ENCODE measurements at places on chromosomes 4 and X.

DNA sequence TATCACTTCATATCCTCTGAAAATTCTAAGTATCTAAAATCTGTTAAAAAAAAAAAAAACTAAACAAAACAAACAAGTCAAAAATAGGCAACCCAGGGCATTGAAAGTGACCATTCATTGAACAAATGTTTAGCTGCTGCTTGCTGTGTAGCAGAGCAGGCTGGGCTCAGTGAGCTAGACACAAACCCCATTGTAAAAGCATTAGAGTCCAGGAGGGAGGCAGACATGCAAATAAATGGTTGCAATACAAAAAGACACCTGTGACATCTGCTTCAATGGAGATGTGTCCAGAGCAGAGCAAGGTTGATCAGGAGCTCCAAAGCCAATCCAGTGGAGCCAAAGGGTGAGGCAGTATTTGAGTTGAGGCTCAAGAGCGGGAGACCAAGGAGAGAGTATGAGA, 267.3 kb upstream of the GATB start:
- DNase-seq = no peak

GRCh38 chrX:66005830-66006449, 33.9 kb downstream of the VSIG4 start:
- no peak for DNase-seq

- no peak for DNase-seq
Measured at GRCh38 chr4:16187455-16187854, 38.8 kb downstream of the TAPT1 start.

DNA sequence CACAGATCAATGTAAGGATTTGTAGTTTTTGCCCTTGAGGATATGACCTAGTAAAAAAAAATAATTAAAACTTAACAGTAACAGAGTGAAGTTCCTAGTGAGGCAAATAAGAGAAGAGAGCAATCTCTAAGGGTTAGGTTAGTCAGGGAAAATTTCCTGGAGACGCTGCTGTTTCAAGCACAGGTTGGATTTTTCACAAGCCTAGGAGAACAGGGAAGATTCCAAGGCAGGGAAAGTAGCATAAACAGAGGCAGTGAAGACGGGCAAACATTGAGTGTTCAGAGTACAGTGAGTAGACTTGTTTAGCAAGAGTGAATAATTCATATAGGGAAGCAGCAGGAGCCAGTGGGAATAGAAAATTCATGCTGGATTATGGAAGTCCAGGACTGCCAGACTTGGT, 212.8 kb downstream of the SPANXN3 start:
- no peak for DNase-seq

DNA sequence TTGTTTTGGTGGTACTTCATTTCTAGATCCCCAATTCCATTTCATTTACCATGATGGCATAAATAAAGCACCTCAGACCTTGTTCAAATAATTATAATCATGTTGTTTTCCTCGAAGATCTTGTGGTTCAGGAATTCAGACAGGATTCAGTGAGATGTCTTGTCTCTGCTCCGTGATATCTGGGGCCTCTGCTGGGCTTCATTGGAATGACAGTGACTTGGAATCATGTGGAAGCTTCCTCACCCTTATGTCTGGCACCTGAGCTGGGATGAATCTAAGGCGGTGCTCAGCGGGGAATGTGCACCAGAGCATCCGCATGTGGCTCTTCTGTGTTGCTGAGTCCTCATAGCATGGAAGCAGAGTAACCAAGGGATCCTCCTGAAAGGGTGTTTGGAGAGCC, 132.2 kb downstream of the VEGFC start:
- no peak for DNase-seq

- DNase-seq = no peak
Measured at GRCh38 chr4:48290146-48290772, 20.6 kb upstream of the TEC start.

DNA sequence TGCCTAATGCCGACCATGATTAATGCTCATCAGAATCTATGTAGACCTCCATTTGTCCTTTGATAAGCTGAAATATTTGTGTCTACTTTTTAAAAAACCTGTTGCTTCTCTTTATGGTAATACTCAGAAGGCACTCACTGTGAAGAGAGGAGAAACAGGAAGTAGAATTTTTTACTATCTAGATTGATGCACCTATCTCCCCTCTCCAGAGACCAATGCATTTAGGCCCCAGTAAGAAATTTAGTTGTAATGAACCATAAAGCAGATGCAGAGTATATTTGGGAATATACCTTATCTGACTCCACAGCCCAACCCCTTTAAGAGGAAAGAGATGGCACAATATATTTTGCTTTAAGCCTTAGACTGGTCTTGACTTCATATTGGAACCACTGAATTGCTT, 11.1 kb downstream of the TBL1X start:
- DNase-seq = no peak

DNA sequence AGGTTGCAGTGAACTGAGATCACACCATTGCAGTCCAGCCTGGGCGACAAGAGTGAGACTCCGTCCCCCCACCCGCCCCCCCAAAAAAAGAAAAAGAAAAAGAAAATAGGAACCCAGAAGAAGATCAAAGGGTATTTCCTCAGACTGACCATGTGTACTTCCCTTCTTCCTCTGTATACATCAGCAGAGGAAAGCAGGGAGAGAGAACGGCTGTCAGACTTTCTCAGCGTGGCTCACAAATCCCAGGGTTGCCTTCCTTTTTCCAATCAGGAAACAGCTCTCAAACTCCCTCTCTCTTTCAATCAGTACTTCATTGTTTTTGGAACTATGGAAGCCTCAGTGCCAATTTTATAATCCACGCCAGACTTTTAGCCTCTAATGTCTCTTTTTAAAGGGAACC, 59.1 kb downstream of the CHRNA9 start:
- no peak for DNase-seq

- DNase-seq = no peak
Measured at GRCh38 chr4:188287169-188287894, 148.1 kb downstream of the TRIML1 start.

DNA sequence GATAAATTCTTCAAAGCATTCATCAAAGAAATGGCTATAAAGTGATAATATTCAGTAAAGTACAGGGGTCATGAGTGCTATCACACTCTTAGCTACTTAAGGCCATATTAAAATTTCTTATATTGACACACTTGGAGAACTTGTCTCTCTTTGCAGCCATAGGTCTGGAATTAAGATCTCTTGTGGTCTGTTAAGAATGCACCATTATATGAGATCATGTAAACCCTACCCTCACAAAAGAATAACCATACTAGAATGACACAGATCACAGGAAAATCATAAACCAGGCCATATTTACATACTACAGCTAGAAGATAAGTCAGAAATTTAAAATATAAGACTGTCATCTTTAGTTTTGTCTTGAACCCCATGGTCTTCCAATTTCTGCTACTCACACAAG, 434.3 kb downstream of the PDGFC start:
- DNase-seq = no peak

DNA sequence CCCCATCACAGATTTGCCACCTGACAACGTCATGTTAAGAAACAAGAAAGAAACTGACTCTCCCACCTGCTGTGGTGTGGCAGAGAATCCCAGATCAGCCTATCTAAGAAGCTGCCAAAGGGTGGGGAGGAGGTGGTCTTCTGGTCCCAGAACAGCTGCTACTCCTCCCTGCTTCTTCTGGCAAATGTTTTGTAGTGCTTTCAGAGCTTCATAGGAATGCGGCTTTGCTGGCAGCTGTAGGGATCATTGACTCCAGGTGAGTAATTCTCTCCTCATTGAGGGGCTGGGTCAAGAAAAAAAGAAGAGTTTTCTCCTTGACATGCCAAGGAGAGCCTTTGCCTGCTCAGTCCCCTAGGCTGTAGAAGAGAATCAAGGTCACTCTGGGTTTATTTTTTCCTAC, 23.3 kb downstream of the NRK start:
- no peak for DNase-seq

DNA sequence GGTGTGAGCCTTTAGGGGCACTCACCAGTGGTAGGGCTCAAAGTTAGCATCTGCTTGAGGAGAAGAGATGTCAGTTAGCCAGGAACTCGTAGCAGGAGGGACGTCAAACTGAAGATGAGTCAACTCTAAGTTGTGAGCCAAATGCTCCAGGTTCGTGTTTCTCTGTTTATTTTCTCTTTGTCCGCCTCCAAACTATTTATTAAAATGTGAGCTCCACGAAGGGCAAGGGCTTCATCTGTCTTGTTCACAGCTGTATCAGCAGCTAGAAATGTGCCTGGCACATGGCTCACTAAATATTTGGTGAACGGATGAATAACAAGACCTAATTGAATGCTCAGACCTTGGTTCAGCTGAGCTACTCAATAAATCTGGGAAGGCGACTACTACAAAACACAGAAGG, 248.9 kb downstream of the BCOR start:
- no peak for DNase-seq

GRCh38 chr4:119559044-119559647, 69.5 kb downstream of the PDE5A start:
- no peak for DNase-seq

DNA sequence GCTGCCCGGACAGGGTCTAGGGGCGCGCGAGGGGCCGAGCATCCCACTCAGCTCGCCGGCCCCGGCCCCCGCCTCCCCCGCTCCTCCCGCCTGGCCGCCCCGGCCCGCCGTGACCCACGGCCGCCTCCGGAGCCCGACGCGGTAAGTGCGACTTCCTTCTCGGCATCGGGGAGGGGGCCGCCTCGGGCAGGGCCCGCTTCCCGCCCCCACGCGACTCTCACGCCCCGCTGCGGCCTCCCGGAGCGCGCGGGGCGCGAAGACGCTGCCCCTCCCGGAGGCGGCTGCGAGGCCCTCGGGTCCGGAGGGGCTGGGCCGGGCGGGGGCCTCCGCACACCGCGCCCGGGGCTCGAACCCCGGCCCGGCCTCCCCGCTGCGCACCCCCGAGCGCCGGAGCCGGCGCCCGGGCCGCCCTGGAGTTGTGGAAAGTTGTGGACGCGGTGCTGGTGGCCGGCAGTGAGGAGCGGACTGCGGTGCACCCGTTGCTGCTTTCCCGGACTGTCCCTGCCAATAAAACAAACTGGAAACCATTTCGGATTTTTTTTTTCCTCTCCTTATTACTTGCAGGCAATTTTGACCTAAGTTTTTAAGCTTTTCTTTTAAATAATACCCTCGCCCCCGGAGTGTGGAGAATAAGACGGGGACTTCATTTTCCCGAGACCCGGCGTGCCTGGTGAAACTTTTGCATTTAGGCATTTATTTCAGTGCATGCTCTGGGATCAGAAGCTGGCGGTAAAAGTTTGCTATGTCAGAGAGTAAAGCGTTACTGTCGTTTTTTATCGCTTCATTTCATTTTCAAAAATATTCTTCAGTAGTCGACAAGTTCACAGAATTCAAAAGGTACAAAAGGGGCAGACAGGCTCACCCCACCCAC, 13.0 kb upstream of the TMEM156 start:
- DNase-seq = no peak

GRCh38 chr4:13881892-13882291, 254.4 kb upstream of the BOD1L1 start:
- DNase-seq = no peak

DNA sequence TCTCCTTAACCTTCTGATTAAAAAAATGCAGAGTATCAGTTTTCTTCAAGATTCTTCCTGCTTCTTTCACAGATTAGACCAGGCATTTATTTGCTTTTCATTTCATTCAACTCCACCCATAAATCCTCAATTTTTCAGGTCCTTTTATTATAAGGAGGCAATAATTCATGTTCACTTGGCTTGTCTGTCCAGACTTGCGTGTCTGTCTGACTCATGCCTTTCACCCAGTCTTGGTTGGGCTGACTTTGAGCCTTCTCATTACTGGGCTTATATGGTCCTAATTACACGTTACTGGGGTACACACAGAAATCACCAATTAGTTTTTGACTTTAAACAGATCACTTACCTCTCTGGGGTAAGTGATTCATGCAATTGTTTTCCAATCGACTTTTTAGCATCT, 48.8 kb upstream of the GALNT7 start:
- no peak for DNase-seq

DNA sequence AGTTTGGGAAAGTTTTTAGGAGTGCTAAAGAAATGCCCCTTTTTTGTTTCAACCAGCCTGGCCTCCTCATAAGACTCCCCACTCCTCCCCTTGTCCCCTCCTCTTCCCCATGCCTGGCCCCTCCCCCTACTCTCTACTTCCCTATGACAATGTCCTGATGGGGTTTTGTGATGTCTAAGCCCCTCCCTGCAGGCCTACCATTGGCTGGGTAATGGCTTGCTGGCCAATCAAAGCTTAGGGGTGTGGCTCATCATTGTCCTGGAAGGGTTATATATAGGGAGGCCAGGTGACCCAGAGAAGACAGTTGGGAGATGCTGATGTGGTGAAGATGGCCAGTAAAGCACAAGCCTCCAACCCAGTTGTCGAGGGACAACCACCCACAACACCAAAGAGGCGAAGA, 48.2 kb upstream of the PASD1 start:
- DNase-seq = no peak

DNA sequence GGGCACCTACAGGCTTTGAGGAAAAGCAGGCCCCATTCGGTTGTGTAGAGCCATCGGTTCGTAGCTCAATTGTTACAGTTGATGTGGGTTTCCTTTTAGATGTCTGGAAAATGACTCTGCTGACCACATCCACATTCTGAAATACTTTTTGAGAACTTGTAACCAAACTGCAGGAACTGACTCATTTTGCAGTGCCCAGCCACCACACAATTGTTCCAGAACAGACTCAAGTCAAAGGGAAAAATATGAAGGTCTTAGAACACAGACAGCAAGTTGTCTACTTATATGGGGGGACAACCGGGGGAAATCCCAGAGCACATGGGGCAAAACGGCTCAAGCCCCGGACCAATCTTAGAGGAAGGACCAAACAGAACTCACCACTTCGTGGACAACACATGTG, 557.6 kb upstream of the DIPK2B start:
- no peak for DNase-seq

- no peak for DNase-seq
Measured at GRCh38 chrX:96372313-96373046, 312.2 kb upstream of the DIAPH2 start.

DNA sequence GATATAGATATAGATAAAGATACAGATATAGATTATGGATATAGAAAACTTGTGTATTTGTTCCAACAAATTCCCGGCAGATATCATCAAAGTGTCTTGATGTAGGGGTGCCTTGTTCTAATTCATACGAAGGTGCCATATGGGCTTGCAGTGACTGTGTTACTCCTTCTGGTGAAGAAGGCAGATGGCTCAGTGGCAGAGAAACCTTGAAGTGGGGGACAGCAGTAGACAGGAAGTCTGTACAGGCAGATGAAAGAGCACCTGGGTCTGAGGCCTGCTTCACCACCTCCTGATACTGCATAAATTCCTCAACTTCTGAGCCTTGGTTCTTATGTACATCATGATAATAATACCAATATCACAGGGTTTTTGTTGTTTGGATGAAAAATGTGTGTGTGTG, 179.5 kb upstream of the GATB start:
- DNase-seq = no peak

- DNase-seq = no peak
Measured at GRCh38 chr4:98570151-98570797, 88.1 kb downstream of the TSPAN5 start.

DNA sequence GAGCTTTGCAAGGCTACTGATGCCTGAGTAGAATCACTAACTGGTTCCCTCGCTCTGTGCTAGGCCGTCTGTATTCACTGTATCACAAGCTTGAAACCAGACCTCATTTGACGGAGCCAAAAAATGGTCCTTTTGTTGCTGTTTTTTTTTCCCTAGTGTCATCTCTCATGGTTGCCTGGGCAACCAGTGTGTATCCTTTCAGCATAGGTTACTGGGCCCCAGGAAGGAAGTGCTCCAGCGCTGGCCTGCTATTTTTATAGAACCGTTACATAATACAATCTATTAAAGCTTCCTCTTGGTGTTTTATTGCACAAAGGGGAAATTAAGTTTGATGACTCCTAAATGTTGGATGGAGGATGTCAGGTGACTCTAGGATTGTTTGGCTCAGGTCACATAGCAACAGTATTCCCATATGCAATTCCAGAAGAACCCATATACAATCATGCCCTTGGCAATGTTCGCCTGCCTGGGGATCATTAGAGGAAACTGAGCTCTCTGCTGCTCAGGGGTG, 220.4 kb downstream of the SPRY1 start:
- no peak for DNase-seq

Measured in NCI-H1417 treated with DMSO at 0.1 percent for 48 hours (cell line).